ENCODE measurements at places on chromosomes 5 and 9. TPM values are rescaled to one million over a fixed set of nuclear protein-coding genes. Genes with fewer than 3 reads are reported as not detected.

DNA sequence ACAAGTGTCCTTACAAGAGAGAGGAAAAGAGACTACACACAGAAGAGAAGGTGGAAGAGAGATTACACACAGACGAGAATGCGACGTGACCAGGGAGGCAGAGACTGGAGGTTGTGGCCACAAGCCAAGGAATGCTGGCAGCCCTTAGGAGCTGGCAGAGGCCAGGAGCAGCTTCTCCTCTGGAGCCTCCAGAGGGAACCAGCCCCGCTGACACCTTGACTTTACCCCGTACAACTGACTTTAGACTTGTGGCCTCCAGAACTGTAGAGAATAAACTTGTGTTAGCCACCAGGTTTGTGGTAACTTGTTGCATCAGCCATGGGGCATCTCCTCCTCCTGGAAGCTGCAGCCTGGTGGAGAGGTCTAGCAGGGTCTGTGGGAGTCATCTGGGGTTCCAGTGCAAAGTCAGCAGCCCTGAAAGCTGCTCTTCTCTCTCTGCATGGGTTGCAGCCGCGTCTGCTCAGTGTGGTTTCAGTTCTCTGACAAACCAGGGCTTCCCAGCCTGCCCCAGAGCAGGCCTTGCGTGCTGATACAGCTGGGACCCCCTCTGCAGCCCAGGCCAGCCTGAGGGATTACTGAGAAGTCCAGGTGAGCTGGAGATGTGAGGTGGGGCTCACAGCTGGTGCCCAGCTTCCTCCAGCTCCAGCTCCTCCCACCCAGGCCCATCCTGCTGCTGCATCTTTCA is 30.8 kb upstream of the CNOT6 start:
- H3K27me3 ChIP-seq: no peaks in the 10 kb centered on the region
- H3K4me3 ChIP-seq: no peak overlapping the region
- no peaks in the 10 kb centered on the region for H3K4me1 ChIP-seq
- H3K27ac ChIP-seq: no peak overlapping the region
- no peaks in the 10 kb centered on the region for H3K36me3 ChIP-seq

DNA sequence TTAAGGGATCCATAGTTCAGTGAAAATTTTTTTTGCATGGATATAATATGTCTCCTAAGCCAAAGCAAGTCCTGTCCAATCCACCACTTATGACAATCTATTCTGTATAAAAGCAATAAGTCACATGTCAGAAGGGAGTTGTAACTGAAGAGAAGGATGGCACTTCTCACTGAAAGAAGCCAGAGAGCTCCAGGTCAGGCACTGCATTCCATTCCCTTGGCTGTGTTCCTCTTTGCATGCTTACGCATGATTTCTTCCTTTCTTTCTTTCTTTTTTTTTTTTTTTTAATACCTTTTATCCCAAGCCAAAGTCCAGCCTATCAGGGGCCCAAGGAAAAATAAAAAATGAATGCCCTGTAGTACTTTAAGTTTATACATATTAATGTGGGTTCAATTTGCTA is 39.8 kb downstream of the MAMDC2 start:
- H3K4me3 ChIP-seq: no peak overlapping the region
- no peak overlapping the region for H3K27ac ChIP-seq
- DNase-seq: no peak

DNA sequence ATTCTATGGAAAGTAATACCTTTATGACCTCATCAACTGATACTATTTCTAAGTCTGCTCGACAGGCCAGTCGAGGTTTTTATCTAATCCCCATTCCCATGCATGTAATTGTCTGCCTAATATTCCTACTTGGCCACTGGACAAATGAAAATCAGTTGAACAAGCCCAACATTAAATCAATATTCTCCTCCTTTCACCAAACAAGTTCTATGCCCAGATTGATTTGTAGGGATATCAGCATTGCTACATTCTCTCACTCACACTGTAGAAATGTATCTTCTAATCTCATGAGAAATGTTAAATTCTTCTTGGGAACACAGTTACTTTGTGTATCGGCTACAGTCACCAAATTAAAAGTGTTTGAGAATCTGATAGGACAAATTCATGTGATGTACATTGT is 208.8 kb upstream of the CTNND2 start:
- H3K4me1 ChIP-seq: no peaks in the 10 kb centered on the region
- no peak overlapping the region for H3K4me3 ChIP-seq
- no peaks in the 10 kb centered on the region for H3K27me3 ChIP-seq
- H3K27ac ChIP-seq: no peak overlapping the region
- no peak for DNase-seq

Gene PRDM9
- not detected for total RNA-seq

Gene CCDC180
- total RNA-seq: 0.54 TPM
